ENCODE measurements at places on chromosomes 5 and 9.

DNA sequence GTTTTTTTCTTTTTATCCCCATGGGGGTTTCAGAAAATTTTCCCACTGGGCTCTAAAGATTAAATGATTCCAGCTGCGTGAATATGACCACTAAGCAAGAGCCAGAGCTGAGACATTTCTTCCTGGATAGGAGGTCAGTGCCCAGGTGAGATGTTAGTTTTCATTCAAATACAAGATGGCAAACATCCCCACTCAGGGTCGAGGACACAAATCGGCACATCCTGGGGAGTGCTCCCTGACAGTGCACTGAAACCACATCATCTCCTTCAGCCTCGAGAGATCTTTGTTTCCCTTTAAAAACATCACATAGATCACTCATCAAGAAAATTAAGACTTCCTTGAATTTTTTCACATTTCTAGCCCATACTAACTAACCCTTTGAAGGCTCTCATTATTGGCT is 273.2 kb upstream of the PANK3 start:
- no peak for DNase-seq

DNA sequence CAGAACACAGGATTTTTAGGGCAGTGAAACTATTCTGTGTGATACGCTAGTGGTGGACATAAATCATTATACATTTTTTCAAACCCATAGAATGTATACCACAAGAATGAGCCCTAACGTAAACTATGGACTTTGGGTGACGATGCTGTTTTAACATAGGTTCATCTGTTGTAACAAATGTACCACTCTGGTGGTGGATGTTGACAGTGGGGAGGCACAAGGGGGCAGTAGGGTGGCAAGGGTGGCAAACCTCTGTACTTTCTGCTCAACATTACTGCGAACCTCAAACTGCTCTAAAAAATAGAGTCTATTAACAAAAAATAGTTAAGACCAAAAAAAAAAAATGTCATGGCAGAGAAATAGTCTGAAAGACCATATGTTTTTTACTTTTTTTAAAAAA is 9.1 kb upstream of the MVB12B start:
- no peak for DNase-seq

DNA sequence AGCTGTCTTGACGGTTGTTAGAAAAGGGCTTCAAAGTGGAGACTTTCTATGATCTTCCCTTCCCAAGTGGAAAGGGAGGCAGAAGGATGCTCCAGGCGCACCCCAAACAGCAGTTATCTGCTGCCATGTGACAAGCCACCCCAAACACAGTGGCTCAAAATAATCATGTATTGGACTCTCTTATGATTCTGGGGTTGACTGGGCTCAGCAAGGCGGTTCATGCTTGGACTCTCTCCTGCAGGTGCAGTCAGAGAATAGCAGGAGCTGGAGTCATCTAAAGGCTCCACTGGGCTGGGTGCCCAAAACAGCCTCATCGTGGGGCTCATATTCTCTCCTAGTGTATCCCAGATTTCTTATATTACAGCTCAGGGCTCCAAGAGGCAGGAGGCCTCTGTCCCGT is 177.6 kb upstream of the IER5L start:
- no peak for DNase-seq

GRCh38 chr5:147876626-147877025 is 1.9 kb upstream of the SCGB3A2 start:
- no peak for DNase-seq

DNA sequence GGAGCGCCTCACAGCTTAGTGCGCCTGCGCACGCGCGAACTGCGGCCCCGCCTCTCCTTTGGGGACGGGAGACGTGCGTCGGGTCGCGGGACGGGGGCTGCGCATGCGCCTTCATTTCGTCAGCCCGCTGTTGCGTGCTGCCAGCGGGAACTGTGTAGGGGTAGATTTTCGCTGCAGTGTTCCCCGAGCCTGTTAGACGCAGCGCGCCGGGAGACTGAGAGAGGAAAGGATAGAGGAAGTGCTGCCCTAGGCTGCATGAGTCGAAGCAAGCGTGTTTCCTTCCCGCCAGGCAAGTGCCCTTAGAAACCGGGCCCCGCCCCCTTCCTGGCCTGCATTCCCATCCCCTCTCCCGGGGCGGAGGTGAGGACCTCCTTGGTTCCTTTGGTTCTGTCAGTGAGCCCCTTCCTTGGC is 12.3 kb downstream of the ITGA1 start:
- peak; percentile 85 for DNase-seq

DNA sequence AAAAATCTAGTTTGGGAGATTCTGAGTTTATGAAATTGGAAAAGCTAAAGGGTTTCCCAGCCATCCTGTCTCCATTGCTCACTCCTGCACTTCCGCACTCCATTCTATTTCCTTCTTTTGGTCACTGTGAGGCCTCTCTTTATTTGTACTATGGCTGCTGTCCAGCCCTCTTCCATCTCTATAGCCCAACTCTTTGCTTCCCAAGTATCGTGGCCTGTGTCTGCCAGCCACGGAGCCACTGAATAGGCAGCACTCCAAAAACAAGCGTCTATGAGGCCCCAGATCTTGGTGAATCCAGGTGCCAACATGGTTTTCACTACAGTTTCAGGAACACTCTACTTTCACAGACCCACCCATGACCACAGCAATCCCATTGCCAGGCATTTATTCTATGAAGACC is 37.2 kb downstream of the GRAMD2B start:
- no peak for DNase-seq

- no peak for DNase-seq
Observed at GRCh38 chr5:82596451-82596850, 318.3 kb upstream of the RPS23 start.

DNA sequence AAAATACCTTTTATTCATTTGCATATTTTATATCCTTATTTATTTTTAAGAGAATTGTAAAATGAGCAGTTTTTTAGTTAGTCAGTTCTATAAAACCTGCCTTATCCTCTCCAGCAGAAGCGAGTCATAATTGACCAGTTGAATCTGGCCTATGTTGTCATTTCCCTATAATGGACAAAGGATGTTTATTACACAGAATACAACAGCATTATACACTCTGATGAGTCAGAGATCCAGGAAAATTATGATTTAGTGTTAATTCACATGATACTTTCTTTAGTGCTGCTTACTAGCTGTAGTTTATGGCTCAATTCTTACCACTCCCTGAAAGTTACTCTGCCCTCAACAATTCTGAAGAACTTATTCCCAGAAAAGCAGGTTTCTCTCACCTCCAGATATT is 26.8 kb upstream of the LURAP1L start:
- no peak for DNase-seq

GRCh38 chr9:19992556-19992955 is 203.7 kb upstream of the SLC24A2 start:
- DNase-seq: no peak

DNA sequence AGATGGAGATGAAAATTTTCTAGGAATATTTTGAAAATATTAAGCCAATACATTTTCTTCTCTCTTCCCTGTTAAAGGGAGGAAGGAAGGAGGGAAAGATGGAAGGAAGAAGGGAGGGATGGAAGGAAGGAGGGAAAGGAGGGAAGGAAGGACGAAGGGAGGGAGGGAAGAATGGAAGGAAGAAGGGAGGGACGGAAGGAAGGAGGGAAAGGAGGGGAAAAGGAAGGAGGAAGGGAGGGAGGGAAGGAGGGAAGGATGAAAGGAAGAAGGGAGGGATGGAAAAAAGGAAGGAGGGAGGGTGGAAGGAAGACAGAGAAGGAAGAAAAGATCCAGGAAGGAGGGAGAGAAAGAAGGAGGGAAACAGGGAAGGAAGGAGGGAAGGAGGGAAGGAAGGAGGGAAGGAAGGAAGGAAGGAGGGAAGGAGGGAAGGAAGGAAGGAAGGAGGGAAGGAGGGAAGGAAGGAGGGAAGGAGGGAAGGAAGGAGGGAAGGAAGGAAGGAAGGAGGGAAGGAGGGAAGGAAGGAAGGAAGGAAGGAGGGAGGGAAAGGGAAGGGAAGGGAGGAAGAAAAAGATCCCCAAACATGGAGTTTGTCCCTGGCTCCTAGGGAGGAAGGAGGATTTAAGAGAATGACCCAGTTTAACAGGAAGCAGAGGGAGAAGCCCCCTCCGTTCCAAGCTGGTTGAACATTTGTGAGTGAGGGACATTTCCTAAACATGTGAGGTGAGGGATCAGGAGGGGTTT is 70.3 kb upstream of the NEURL1B start:
- DNase-seq: no peak

- DNase-seq: peak; percentile 14
Observed at GRCh38 chr9:116163293-116164055, 9.9 kb downstream of the PAPPA start.

DNA sequence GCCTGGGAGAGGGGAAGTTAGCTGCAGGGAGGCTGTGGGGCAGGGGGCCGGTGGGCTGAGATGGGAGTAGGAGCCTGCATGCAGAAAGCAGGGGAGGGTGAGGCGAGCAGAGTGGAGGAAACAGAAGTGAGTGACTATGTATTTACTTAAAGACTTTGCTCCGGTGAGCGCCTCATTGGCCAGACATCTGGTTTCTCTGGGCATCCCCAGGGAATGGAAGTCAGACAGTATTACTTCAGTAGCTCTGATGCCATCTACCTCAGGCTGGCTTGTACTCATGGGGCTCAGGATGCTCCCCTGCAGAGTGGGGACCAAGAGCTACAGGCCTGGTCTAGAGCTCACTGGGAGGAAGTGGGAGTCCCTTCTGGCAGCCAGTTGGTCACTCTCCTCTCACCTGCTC is 78.2 kb upstream of the ARAP3 start:
- DNase-seq: no peak

- DNase-seq: no peak
Observed at GRCh38 chr9:108003526-108003925, 514.0 kb upstream of the KLF4 start.

DNA sequence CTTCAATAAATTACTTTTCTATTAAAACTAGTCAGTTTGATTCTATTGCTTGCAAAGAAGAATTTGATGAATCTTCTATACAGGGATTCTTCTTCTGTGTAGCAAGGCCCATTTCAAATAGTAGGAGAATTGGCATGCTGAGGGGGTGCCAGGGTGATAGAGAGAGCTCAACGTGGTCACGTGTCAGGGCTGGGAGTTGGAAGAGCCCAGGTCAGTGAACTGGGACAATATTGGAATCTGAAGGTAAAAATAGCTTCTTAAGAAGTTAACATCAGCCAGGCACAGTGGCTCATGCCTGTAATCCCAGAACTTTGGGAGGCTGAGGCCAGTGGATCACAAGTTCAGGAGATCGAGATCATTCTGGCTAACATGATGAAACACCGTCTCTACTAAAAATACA is 64.1 kb upstream of the TLE1 start:
- no peak for DNase-seq

- DNase-seq: no peak
Observed at GRCh38 chr9:134030821-134031470, 5.7 kb downstream of the BRD3OS start.

DNA sequence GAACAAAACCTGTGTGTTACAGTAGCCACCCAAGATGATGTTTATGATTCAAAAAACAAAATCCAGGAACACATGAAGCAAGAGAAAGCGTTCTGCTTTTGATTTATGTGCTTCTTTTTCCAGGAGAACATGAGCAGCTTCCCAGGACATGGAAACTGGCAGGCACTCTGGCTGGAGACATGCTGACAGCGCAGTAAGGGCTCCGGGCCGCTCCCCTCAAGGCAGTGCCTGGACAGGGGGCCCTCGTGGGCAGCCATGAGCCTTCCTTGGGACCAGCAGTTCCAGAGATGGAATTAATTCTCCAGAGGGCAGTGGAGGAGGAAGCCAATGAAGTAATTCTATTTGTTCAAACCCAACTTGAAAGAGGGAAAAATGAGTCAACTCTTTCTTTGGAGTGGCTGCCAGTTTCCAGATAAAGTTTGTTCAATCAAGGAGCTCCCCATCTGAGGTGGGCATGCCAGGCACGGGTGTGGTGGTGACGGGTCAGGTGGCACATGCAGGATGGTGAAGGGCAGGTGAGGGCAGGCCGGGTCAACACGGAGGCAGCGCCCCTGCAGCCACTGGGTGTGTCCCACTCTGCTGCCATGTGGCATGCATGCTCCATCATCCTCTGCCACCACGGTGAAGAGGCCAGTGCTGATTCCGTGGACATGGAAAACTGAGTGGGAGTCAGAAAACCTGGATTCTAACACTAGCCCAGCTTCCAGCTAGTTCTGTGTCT is 83.8 kb downstream of the OTULIN start:
- DNase-seq: no peak

DNA sequence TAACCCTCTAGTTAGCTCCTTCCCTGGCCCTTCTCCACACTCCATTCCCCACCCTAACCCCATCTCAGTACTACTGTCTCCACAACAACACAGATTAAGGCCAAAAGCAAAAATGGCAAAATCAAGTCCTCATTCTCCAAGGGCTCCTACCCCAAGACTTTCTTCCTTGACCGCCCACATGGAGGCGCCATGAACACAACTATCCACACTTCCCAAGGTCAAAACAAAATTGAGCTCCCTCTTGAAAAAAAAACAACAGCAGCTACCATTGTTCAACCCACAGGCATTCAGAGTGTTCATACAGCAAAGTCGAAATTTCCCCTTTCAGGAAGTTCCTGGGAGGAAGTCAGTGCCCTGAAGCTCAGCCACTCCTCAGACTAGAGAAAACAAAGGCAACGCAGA is 54.4 kb downstream of the GNAQ start:
- no peak for DNase-seq

DNA sequence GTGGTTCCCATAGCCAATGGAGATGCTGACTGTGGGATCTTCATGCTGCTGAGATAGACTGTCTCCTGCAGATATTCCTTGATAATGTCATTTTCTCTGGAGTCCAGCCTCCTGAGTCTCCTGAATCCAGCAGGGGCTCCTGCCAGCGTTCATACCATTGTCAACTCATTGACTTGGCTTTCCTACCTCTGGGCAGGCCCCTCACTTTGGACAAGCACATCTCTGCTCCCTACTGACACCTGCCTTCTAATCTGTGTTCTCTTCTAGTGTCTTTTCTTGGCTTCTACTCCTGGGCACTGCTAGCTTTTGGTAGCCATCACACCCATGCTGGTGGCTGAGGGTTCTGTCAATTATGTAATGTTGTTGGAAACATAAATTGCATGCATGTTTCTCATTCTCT is 138.0 kb downstream of the ADCY2 start:
- no peak for DNase-seq

DNA sequence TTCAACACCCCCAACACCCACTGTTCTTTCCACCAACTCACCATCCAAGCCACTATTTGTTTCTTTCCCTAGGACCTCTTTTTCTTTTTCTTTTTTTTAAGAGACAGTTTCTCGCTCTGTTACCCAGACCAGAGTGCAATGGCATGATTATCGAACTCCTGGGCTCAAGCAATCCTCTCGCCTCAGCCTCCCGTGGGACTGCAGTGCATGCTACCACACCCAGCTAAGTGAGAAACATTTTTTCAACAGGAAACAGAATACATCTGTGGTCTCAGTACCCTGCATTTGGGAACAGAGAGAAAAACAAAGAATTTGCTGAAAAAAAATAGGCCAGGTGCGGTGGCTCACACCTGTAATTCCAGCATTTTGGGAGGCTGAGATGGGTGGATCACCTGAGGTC is 24.6 kb downstream of the B4GALT1 start:
- DNase-seq: no peak

GRCh38 chr5:62690421-62690820 is 111.8 kb downstream of the LRRC70 start:
- DNase-seq: no peak

DNA sequence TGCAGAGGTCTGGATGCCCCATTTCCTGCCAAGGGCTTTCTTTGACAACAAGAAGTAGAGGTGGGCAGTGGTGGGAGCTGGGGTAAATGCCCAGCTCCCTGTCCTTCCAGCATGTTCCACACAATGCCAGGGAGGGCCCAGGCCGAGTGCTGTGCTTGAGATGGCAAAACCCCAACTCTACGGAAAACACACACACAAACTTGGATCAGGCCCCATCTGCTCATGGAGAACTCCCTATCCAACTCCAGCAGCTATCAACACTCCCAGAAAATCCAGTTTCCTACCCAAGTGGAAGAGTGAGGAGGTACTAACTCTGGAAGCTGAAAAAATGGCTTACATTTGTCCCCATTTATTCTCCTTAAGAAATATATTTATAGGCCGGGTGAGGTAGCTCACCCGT is 61.1 kb upstream of the FUBP3 start:
- DNase-seq: no peak

All from SHP77 (cell line).